Muscle of leg (tissue), 16 donors: ENCODE measurements at places on chromosomes 6 and 20. TPM values are rescaled to one million over a fixed set of nuclear protein-coding genes. Genes with fewer than 3 reads are reported as not detected.

DNA sequence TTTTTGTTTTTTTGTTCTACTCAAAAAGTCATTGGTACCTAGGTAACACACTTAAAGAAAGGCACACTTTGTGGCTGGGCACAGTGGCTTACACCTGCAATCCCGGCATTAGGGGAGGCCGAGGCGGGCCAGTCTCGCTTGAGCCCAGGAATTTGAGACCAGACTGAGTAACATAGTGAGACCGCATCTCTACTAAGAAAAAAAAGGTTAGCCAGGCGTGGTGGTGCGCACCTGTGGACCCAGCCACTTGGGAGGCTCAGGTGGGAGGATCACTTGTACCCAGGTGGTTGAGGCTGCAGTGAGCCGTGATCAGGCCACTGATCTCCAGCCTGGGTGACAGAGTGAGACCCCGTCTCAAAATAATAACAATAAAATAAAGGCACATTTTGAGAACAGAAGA is 67.4 kb upstream of the BHLHE23 start:
- no peaks in the 10 kb centered on the region for H3K4me1 ChIP-seq
- H3K27ac ChIP-seq = no peak overlapping the region
- no peak for DNase-seq
- H3K4me3 ChIP-seq = no peak overlapping the region

Gene HSD17B8
- total RNA-seq = 12.1 TPM

DNA sequence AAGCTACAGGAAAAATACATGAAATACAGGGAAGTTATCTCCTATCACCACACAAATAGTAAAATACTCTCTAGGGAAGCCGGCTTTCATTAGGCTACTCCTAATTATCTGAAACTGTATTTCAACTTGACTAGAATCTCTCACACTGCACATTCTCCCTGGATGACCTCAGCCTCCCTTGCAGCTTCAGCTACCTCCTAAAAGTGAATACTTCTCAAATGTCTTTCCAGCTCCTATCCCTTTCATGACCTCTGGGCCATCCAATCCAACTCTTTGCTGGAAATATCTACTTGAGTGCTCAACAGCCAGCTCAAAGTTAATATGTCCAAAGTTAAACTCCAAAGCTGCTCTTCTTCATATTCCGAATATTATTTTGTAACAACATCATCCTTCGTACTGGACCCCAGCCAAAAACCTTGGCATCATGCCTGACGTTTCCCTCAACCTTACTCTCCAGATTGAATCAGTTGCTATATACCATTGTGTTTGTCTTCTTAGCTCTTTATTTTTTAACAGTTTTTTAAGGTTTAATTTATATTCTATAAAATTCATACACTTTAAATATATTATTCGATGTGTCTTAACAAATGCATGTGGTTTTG is 29.4 kb upstream of the KIF6 start:
- no peak overlapping the region for H3K4me3 ChIP-seq
- no peaks in the 10 kb centered on the region for H3K27me3 ChIP-seq
- peak; percentile 32 for DNase-seq

GRCh38 chr6:87088076-87088475 is 6.8 kb downstream of the CGA start:
- no peak overlapping the region for H3K4me3 ChIP-seq
- no peak overlapping the region for H3K27ac ChIP-seq
- H3K4me1 ChIP-seq = no peaks in the 10 kb centered on the region
- H3K36me3 ChIP-seq = no peaks in the 10 kb centered on the region
- no peaks in the 10 kb centered on the region for H3K27me3 ChIP-seq
- no peak for DNase-seq

DNA sequence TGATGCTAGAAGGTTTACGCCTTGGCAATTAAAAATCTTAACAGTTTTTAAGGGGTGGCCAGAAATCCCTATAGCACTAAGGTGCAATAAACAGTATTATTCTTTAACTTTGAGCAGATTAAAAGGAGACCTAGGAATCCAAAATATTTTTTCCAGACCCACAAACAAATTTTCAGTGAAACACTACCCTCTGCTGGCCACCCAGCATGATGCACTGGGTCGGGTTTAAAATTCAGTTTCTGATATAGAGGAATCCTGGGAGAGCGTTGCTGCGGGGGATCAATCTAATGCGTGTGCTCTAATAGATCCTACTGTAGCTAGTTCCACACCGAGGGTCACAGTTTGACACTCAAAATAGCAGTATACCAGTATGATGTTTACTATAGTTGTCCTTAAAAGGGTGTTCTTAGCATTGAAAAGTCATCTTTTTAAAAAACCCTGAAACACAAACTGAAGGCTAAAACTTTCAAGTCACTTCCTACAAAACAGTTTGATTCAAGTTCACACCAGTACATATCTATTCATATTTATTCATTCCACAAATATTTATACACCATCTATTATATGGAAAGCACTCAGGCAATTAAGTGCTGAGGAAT is 10.2 kb downstream of the UBE3D start:
- DNase-seq = peak; percentile 57
- H3K27ac ChIP-seq = no peak overlapping the region
- no peaks in the 10 kb centered on the region for H3K27me3 ChIP-seq
- H3K4me3 ChIP-seq = no peak overlapping the region
- H3K36me3 ChIP-seq = peaks cover 24% of the 10 kb centered on the region

Gene CALHM5
- total RNA-seq = 3.7 TPM

DNA sequence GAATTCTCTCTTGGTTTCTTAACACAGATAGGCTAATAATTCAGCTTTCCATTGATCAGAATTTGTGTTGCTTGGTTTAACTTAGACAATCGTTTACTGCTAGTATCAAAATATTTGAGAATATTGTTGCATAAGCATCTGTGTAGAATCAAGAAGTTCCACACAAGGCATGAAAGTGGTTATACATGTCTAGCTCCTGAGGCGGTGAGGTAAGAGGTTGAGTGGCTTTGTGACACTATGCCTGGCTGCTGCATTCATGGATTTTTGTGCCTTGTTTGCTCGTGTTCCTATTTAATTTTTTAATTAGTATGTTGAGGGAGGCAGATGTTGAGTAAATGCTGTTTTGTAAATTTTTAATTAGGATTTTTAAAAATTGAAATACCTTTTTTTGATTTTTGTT is 10.2 kb downstream of the PKIB start:
- no peaks in the 10 kb centered on the region for H3K4me1 ChIP-seq
- no peak for DNase-seq
- no peak overlapping the region for H3K4me3 ChIP-seq
- H3K27ac ChIP-seq = no peak overlapping the region

- no peak overlapping the region for H3K4me3 ChIP-seq
- no peak overlapping the region for H3K27ac ChIP-seq
- no peaks in the 10 kb centered on the region for H3K36me3 ChIP-seq
- peak; percentile 29 for DNase-seq
- no peaks in the 10 kb centered on the region for H3K27me3 ChIP-seq
Measured at GRCh38 chr20:16115911-16116552, 457.2 kb downstream of the KIF16B start.

Gene STMN3
- total RNA-seq = 18.3 TPM

Gene SIRPB1
- 0.13 TPM for total RNA-seq

DNA sequence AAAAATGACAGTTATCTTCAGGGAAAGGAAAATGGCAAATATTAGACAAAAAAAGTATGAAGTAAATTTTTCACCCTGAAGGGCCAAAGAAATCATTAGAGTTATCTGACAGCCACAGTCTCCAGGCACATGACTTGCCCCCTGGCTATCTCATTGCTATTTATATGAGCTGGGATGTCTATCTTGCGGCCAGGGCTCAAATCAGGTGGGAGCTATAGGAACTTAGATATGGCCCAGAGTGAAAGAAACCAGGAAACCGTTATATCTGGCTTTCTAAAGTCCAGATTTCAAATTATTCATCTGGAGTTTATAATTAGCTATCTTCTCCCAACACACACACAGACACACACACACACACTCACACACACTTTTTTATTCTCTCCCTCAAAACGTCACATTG is 135.3 kb upstream of the EEF1E1 start:
- no peaks in the 10 kb centered on the region for H3K4me1 ChIP-seq
- no peaks in the 10 kb centered on the region for H3K27me3 ChIP-seq
- H3K36me3 ChIP-seq = no peaks in the 10 kb centered on the region
- no peak overlapping the region for H3K27ac ChIP-seq
- DNase-seq = no peak

GRCh38 chr20:40319741-40320516 is 369.1 kb downstream of the MAFB start:
- DNase-seq = peak; percentile 80
- no peaks in the 10 kb centered on the region for H3K36me3 ChIP-seq
- H3K4me1 ChIP-seq = peaks cover 11% of the 10 kb centered on the region
- H3K4me3 ChIP-seq = no peak overlapping the region

- peak; percentile 93 for DNase-seq
- no peak overlapping the region for H3K27ac ChIP-seq
- peaks cover 1% of the 10 kb centered on the region for H3K36me3 ChIP-seq
- peaks cover 15% of the 10 kb centered on the region for H3K4me1 ChIP-seq
Measured at GRCh38 chr20:1469925-1470571, 3.4 kb upstream of the NSFL1C start.

DNA sequence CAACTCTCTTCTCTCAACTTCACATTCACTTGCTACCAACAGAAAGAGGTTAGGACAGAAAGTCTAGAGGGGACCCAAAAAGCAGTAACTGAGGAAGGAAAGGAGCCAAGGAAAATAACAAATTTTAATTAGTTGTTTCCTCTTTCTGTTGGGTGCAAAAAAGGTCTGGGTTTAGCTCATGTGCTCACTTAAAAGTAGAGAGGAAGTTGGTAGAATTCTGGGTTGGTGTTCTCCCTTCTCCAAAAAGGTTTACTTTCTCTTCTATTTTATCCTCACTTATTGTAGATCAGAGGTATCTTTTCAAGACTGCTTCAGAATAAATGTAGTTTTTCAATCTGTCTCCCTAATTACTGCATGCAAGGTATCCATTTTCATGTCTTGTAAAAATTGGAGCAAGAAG is 42.8 kb downstream of the MAP3K7 start:
- DNase-seq = no peak
- H3K4me3 ChIP-seq = no peak overlapping the region
- no peak overlapping the region for H3K27ac ChIP-seq
- H3K27me3 ChIP-seq = no peaks in the 10 kb centered on the region
- peaks cover 15% of the 10 kb centered on the region for H3K36me3 ChIP-seq

DNA sequence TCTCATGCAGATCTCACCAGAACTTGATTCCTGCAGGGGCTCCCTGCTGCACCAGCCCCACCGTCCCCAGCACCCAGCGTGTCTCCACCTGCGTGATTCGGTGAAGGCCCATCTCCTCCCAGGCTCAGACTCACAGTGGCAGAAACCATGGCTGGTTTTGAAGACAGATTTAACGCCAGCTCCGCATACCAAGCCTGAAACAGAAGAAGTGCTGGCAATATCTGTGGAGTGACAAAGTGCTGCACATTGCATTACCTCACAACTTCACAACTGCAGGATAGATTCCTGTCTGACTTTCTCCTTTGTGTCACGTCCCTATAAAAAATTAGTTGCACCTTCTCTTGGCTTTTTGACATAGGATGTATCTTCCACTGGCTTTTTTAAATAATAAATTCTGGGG is 120.7 kb downstream of the TTLL2 start:
- peaks cover 2% of the 10 kb centered on the region for H3K27me3 ChIP-seq
- H3K4me1 ChIP-seq = peaks cover 7% of the 10 kb centered on the region
- DNase-seq = no peak
- H3K36me3 ChIP-seq = no peaks in the 10 kb centered on the region
- H3K27ac ChIP-seq = no peak overlapping the region
- no peak overlapping the region for H3K4me3 ChIP-seq

DNA sequence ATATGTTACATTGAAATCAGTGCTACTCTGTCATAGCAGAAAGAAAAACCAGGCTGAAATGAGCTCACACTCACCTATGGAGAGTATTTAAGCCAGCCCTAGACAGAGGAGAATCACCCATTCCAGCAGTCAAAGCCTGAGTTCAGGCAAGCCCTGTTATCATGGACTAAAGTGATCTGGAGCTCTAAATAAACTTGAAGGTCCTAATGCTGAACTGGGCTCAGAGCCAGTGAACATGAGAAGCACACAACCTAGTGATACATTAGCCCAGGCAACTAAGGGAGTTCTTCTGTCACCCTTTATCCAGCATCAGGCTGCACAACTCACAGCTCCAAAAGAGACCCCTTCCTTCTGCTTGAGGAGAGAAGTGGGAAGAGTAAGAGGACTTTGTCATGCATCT is 425.0 kb downstream of the COL12A1 start:
- no peaks in the 10 kb centered on the region for H3K27me3 ChIP-seq
- no peaks in the 10 kb centered on the region for H3K36me3 ChIP-seq
- peak; percentile 14 for DNase-seq
- no peak overlapping the region for H3K4me3 ChIP-seq

DNA sequence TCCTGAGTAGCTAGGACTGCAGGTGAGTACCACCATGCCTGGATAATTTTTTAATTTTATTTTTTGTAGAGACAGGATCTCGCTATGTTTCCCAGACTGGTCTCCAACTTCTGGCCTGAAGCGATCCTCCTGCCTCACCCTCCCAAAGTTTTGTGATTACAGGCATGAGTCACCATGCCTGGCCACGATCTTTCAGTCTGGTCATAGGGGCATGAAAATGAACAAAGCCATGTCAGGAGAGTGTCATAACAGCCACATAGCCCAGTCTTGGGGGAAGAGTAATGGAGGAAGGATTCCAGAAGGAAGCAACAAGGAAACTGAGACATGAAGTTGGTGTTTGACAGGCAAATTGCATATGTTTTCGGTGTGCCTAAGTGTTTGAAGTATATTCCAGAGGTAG is 17.0 kb upstream of the SNX3 start:
- no peak for DNase-seq
- H3K27ac ChIP-seq = no peak overlapping the region
- no peak overlapping the region for H3K4me3 ChIP-seq
- H3K4me1 ChIP-seq = no peaks in the 10 kb centered on the region
- H3K36me3 ChIP-seq = no peaks in the 10 kb centered on the region
- H3K27me3 ChIP-seq = no peaks in the 10 kb centered on the region

- no peak for DNase-seq
- H3K27me3 ChIP-seq = no peaks in the 10 kb centered on the region
- H3K27ac ChIP-seq = no peak overlapping the region
Measured at GRCh38 chr6:6994796-6995195, 113.0 kb upstream of the RREB1 start.

DNA sequence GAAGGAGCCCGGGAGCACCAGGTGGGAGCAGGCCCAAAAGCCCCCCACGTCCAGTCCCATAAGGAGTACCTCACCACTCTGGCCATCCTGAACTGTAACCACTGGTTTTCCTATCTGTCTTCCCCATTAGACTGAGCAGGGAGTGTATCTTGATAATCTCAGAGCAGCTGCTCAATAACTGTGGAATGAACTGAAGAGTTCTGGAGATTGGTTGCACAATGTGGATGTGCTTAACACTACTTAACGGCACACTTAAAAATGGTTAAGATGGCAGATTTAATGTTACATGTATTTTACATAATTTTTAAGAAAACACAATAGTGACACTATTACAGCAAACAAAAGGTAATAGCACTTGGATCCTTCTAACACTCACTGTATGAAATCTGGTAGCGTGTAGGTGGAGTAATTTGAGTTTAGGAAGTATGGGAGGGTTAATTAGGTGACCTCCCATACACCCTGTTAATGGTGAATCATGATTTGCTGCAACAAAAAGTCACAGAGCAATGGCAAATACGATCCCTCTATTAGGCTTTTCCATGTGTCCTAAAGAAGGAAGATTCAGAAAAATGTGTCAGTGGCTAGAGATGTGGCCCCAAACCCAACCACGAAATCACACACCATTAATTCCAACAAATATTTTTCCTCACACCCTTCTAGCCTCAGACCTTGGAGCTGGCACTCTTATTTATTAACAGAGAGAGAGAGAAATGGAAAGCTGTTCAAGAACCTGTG is 18.4 kb downstream of the TRAM2 start:
- peak overlapping the region; percentile 62 for H3K27ac ChIP-seq
- DNase-seq = no peak
- H3K36me3 ChIP-seq = no peaks in the 10 kb centered on the region
- peaks cover 23% of the 10 kb centered on the region for H3K4me1 ChIP-seq
- no peak overlapping the region for H3K4me3 ChIP-seq

Gene ALDH5A1
- total RNA-seq = 5.9 TPM
